Cortex of kidney (tissue), 1 donor: ENCODE measurements at places on chromosomes 11 and 22.

DNA sequence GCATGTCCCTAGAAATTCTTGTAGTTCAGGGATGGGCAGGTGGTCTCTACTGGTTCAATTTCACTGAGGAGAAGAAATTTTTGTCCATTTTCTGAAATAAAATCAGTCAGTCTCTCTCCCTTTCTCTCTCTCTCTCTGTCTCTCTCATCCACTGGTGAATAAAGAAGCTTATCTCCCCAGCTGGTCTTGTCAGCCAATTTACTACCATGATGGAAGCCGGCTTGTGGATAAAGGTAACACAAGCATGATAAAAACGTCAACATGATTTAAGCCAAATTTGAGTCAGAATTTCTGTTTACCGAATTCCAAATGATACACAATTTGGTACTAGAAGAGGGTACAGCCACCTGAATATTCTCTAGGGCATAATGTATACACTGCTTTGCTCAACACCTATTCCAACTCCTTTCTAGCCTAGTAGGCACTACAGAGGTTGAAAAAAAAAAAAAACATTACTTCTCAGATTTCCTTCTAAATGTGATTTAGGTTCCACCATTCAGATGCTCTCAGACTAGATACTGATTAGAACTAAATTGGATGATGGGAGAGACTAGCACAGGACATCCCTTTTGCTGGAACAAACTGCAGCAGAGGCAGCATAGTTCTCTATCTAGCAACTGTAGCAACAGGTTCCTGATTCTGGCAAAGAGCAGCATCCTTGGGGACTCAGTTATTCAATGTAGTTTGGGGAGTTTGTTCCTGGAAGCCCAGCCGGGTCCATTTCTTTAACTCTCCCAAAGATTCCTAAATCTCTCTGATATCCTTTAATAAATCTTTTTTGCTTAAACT is 18.8 kb downstream of the PAK1 start:
- DNase-seq, result no peak

GRCh38 chr11:116310698-116311097 is 462.1 kb downstream of the BUD13 start:
- DNase-seq, result no peak

- DNase-seq, result no peak
These were observed at the start of gene SUSD2 for GRCh38 chr22:24181088-24181995. Gene SUSD2 (plus strand): TSS chr22:24181487. CDS start chr22:24181520, 33 bp downstream.

- DNase-seq, result no peak
These were observed 15.7 kb downstream of the DAGLA start for GRCh38 chr11:61695917-61696316.

DNA sequence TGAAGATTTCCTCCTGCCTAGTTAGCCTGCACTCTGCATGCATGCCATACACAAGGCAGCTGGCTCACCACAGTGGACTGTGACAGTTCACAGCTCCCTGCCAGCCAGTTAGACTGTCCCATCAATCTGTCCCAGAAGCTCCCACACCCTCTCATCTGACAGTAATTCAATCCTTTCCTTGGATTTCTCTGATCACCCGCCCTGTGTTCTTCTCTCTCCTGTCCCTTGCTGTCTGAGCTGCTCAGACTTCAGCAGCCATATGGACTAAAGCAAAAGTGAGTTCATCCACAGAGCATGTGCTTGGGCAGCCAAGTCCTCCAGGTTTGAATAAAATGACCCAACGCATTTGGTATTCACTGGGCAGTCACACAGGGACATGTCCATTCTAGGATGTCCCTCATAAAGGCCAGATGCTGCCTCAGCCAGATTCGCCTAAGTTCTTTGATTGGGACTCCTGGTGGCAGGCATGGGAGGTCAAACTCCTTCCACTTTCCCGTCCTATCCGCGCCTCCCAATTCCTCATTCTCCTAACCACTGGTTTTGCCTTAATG is 54.5 kb upstream of the ZBTB44 start:
- DNase-seq, result no peak

- DNase-seq, result no peak
These were observed 4.8 kb upstream of the SUN2 start for GRCh38 chr22:38760477-38761201.

- no peak for DNase-seq
These were observed 9.5 kb upstream of the FEZ1 start for GRCh38 chr11:125505492-125506080.

GRCh38 chr22:44962741-44963454 is 46.9 kb downstream of the PHF21B start:
- DNase-seq, result no peak

- no peak for DNase-seq
These were observed 773.0 kb upstream of the LUZP2 start for GRCh38 chr11:23723861-23724260.

- DNase-seq, result no peak
These were observed 54.8 kb upstream of the TIMP3 start for GRCh38 chr22:32746732-32747131.

- no peak for DNase-seq
These were observed 1.4 kb upstream of the PPARA start for GRCh38 chr22:46148816-46149511.

DNA sequence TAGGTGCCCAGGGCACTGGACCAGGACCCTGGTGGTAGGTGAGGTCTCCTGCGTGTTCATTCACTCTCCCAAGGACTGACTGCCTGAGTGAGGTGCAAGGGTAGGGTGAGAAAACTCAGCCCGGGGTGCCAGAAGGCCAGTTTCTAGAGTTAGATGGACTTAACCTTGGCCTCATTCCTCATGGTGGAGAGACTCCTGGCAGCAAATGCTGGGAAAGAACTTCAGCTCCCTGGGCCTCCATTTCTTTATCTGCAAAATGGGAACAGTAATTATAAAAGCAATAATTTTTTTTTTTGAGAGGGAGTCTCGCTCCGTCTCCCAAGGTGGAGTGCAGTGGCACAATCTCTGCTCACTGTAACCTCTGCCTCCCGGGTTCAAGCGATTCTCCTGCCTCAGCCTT is 47.7 kb downstream of the TRIOBP start:
- no peak for DNase-seq

GRCh38 chr11:33187998-33188722 is 26.9 kb upstream of the CSTF3 start:
- DNase-seq, result no peak

DNA sequence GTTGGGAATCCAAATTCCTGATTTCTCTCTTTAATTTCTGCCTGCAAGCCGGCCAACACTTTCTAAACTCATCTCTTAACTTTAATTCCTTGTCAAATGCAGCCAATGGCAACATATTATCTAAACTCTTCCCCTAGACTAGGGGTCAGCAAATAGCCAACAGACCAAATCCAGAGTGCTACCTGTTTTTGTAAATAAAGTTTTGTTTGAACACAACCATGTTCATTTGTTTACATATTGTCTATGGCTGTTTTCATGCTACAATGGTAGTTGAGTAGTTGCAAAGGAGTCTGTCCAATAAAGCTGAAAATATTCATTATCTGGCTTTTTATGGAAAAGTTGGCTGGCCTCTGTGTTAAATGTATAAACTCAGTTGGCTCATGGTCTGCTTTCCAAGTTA is 37.2 kb upstream of the RASSF10 start:
- DNase-seq, result no peak

DNA sequence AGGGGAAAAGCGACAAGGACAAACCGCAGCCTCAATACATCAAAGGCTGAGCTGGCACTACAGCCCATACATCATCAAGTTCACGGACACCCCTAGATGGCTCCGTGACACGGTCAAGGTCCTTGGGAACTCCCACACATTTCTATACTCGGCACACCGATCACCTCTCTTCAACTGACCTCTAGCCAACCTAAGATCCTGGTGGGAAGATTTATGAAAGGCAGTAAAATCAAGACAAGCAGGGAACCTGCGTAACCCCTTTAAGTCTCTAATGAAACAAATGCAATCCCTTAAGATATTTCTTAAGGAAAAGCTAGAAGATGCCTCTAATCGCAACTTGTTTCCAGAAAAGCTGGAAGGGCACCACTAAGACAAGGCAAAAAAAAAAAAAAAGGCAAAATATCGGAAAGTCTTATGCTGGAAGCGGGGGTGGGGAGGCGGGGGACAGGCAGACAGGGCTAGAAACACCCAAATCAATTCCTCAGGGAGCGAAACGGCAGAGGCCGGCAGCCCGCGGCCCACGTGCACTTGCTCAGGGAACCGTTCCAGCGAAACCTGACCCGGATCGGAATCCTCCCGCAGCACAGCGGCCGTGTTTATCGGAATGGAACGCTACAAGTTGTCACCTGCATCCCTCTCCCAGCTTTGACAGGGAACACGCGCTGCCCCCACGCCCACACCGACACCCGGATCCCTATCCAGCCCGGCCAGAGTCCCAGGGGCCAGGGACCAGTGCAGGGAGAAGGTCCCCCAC is 1.4 kb downstream of the ARHGAP20 start:
- no peak for DNase-seq

DNA sequence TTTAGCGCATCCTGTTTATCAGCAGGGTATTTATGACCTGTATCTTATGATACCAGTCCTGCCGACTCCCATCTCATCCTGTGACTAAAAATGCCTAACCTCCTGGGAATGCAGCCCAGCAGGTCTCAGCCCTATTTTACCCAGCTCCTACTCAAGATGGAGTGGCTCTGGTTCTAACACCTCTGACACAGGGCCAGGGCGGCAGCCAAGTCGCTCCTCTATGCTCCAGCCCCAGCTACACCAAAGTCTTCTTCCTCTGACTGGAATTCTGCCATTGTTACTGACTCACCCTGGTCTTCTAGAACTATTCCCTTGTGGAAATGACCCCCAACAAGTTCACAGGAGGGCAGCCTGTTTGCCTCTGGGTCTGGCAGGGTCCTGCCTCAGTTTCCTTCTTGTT is 7.9 kb upstream of the C1QTNF6 start:
- DNase-seq, result no peak

GRCh38 chr11:117384045-117384444 is 56.4 kb downstream of the CEP164 start:
- no peak for DNase-seq

DNA sequence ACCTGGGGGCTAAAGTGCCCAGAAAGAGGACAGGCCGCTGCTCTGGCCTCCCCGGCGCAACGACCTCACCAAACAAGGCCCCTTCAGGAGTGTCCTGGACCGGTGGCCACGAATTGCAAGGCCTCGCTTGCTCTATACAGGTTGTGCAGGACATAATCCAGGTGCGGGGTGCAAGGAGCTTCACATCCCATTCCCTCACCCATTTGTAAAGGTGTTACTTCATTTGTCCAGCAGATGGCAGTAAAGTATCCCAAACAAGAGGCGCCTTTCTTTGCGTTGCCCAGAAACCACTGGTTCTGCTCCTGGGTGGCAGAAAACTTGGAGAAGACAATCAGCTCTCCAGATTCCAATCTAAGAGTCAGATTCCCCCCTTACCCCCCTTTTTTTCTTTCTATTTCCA is 35.9 kb upstream of the PRDM11 start:
- no peak for DNase-seq

DNA sequence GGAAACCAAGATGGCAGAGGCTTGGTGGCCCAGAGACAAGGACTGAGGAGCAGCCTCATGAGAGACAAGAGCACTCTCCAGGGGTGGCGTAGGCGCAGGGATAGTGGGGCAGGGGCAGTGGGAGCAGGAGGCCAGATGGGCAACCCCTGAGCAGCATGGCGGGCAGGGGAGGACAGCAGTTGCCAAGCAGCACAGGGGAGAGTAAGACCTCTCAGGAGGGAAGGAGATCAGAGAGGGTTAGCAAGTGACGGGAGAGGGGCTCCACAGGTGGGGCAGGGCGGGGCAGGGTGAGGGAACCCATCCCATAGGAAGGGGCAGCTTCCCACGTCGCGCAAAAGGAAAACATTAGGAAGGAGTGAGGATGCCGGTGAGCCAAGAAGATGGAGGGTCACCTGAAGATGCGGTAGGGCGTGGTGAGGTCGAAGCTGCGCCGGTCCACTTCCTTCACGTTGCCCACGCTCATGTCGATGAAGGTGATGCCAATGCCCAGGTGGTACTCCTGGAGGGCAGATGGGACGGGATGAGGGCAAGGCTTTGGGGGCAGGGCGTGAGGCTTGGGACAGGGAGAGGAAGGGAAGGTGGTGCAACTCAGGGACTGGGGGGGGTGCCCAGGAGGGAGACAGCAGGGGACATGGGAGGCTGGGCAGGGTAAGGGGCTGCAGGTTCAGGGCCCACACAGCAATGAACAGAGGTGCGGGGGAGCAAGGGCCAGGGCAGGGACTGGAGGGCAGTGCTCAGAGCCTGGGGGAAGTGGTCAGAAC is 35.4 kb upstream of the PDE2A start:
- DNase-seq, result no peak

DNA sequence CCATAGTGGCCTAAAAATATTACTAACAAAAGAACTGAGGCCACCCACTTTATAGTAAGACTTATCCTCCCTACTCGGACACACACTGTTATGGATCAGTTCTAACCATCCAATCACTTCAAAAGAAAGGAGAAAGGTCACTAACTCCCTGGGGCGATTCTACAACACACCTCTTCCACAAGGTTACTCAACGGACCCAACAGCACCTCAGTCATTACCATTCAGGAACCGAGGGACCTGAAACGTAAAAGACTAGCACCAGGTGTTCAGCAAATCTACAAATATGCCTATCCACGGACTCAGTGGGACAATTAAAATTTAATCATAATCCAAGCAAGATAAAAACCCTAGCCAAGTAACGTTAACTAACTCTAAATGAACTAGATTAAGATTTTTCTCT is 1.6 kb downstream of the HNRNPUL2 start:
- DNase-seq, result no peak
